ENCODE measurements at places on chromosomes 6 and 20.

GRCh38 chr6:17032590-17032987 is 69.3 kb upstream of the STMND1 start:
- DNase-seq = no peak

DNA sequence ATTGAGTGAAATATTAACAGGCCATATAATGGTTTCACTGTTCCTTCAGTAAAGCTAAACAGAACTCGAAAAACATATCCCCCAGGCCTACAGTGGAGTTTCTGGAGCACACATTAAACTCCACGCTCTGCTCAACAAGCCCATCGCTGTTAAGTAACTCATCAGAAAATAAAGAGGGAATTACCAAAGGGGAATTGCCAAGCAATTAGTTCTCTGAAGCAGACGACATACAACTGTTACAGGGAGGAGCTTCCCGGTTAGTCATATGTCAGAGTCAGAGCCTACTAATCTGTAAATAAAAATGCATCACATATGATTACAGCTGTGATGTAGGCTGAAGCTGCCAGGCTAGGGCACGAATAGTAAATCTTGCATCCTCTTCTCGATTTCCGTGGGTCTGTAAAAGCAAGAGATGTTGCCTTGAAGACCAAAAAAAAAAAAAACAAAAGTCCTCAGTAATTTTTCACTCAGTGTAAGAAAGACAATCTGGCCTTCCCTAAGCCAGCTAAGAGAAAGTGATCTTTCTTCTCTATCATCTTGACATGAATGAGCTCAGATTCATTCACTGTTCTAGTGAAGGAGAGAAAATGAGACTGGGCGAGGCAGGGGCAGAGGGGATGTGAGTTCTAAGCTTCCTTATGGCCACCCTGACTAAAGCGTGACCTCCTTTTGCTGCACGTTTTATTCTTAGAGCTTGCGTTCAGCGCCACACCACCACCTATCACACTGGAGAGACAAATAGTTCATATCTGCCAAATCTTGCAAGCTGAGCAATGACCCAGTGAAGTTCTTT is 13.8 kb downstream of the ATXN1 start:
- no peak for DNase-seq

- peak; percentile 28 for DNase-seq
Observed at GRCh38 chr6:111461860-111462259, 21.2 kb downstream of the REV3L start.

GRCh38 chr6:113370508-113371502 is 486.3 kb upstream of the MARCKS start:
- no peak for DNase-seq

GRCh38 chr6:32853541-32854375 is at the start of the genes PSMB9 and TAP1:
Gene PSMB9 (plus strand): TSS chr6:32854192. CDS start chr6:32854230, 38 bp downstream.
Gene TAP1 (minus strand): TSS chr6:32853704. CDS start chr6:32853636, 68 bp downstream.
- DNase-seq = peak; percentile 99

DNA sequence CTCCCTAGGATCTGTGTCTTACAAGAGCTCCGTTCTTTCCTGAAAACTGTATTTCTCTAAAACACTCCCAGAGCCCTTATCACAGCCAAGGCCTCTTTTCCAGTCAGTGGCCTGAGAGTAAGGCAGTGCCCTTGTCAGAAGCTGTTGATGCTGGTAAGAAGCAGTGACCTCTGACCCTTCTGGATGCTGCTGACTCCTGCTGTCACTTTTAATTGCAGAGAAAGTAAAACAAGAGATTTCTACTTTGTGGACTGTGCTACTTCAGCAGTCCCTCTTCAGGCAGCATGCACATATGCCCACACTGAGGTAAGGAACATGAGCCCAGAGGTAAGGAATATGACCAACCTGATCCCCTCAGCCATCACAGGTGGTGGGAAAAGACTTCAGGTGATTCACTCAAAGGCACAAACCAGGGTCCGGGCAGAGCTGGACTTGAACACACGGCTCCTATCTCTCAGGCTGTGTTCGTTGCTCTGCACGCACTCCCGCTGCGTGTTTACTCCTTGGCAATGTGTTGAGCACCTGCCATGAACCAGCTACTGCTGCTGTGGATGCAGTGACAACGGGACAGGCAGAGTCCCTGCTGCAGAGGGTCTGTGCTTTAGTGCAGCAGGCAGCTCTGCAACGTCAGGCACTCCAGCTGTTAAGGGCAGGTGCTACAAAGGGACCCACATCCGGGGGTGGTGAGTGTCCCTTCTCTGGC is 201.9 kb upstream of the CST7 start:
- DNase-seq = no peak

DNA sequence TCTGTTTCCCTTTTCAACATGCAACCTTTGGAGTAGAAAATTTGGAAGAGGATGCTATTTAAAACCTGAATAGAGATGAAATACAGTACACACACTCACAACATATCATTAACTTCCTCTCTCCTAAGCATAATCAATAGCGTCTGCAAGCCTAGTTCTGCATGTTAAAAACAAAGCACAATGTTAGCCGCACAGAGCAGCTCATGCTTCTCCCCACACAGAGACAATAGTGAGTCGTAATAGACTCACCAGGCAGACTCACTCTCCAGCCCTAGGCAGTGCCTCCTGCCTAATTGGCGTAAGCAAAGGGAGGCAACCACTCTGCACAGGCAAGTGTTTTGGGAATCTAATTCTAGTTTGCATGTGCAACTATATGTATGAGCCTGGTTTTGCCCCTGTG is 45.8 kb upstream of the ARID1B start:
- no peak for DNase-seq

GRCh38 chr20:23087587-23088251 is 1.6 kb upstream of the CD93 start:
- DNase-seq = peak; percentile 37

GRCh38 chr6:74577619-74578018 is 628.2 kb downstream of the COL12A1 start:
- DNase-seq = no peak

GRCh38 chr6:10140136-10140535 is 274.7 kb downstream of the TFAP2A start:
- DNase-seq = no peak

DNA sequence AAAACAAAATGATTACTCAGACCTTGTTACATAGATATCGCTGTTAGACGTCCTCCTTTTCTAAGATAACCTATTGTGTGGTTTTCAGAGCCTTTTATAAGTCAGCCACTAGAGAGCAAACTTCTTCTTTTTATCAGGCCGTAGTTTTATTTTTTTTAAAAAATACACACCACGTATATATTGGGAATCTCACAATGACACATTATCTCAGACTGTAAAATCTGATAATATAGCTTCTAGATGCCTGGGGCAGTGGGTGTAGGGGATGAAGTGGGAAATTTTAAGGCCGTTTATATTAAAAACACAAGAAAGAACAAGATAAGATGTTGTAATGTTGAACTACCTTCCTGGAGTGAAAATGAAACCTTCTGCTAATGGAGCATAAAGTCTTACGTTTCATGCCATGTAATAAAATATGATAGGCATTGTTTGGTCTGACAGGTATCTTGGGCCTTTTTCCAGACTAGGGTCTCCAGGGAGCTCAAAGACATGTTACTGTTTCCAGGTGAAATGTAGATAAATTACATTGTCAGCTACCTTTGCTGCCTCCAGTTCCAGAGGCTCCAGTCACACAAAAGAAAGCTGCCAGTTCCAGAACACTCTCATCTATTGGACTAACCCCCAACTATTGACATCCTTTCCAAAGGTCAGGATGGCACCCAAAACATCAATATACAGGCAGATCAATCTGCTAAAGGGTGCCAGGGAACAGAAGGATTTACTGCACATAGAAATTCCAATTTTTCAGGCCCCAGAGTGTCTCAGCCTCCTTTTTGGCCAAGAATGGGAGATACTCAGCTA is 130.2 kb upstream of the AKIRIN2 start:
- DNase-seq = peak; percentile 52

- DNase-seq = no peak
Observed at GRCh38 chr20:34055290-34055689, 56.8 kb downstream of the EIF2S2 start.

GRCh38 chr6:66232890-66233289 is 525.9 kb upstream of the EYS start:
- no peak for DNase-seq

DNA sequence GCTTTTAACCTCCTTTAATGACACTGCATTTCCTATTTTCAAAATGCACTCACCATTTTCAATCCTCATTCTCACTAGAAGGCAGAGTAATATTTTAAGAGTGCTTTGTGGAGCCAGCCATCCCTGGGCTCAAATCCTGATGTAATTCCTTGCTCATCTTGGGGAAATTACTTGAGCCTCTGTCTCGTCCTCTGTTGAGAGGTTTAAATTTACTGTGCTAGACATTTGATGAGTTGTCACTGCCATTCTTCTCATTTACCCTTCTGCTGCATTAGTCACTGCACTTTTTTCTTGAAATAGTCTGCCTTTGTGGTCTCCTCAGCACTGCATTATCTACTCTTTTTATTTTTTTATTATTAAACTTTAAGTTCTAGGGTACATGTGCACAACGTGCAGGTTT is 150.0 kb upstream of the HDDC2 start:
- no peak for DNase-seq

GRCh38 chr20:39885975-39886649 is 802.9 kb downstream of the MAFB start:
- no peak for DNase-seq

- no peak for DNase-seq
Observed at GRCh38 chr20:44541992-44542391, 20.1 kb upstream of the SERINC3 start.

GRCh38 chr6:13295576-13295975 is 32.8 kb downstream of the TBC1D7 start:
- no peak for DNase-seq

- DNase-seq = no peak
Observed at GRCh38 chr20:64224351-64225170, 31.0 kb upstream of the PCMTD2 start.

GRCh38 chr6:159761873-159762680 is at the start of gene ACAT2:
Gene ACAT2 (plus strand): TSS chr6:159762045. CDS start chr6:159762088, 43 bp downstream.
- peak; percentile 95 for DNase-seq

- no peak for DNase-seq
Observed at GRCh38 chr6:154522576-154522975, 12.1 kb upstream of the CNKSR3 start.

DNA sequence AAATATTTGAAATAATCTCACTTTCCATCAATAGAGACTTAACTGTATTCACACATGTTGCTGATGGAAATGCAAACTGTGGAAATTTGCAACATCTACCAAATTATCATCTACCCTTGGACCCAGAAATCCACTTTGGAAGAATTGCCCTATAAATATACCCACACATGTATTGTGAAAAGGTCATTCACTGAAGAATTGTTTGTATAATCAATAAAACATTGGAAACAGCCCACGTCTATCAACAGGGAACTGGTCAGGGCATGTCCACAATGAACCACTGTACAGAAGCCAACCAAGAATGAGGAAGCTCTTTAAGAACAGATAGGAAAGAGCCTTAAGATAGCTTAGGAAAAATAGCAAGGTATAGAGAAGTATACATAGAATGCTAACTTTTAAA is 36.2 kb downstream of the PXDC1 start:
- no peak for DNase-seq

DNA sequence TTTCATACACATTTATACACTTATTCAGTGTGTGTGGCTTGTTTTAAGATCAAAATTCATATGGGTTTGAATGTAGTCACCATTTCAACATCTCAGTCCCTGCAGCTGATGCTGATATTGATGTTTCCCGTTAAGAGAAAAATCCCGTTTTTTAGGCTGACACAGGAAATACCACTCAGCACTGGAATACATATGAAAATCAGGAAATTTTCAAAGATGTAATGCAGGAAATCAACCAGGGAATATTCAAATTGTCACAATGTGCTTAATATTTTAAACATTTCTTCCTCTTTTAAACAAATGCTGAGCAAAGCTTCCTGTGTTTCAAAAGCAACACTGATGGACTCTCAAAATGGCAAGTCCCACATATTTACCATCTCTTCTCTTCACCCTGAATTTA is 94.5 kb upstream of the MARCKS start:
- DNase-seq = no peak

DNA sequence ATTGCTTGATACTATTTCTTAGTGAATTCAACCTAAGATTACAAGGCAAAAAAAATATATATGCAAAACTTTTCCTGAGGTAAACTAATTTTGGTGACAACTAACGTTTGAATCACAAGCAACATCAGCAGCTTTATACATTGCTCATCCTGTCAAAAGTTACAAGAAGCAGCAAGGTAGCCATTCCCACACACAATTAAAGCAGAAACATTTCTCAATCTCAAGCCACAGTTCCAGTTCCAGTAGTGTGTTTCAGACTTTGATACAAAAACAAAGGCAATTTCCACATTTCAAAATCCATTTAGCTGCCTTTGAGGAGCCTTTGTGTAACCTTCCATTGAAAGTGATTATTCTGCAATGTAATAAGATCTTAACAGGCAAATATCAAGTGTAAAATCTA is 191.0 kb downstream of the WDR27 start:
- DNase-seq = no peak
